ENCODE measurements at places on chromosomes 16 and 17. TPM values are rescaled to one million over a fixed set of nuclear protein-coding genes. Genes with fewer than 3 reads are reported as not detected.

GRCh38 chr17:8477715-8478441 lies 42.2 kb downstream of the NDEL1 start:
- DNase-seq: no peak

The ACAP1 gene
- not detected for total RNA-seq

GRCh38 chr16:4578961-4579530 lies 22.9 kb downstream of the C16orf96 start:
- no peak for DNase-seq

The LRRC75A gene
- 6.1 TPM for total RNA-seq
